ENCODE measurements at places on chromosomes 1 and 21.

GRCh38 chr1:28804071-28804470 is 7.9 kb upstream of the OPRD1 start:
- DNase-seq = no peak

DNA sequence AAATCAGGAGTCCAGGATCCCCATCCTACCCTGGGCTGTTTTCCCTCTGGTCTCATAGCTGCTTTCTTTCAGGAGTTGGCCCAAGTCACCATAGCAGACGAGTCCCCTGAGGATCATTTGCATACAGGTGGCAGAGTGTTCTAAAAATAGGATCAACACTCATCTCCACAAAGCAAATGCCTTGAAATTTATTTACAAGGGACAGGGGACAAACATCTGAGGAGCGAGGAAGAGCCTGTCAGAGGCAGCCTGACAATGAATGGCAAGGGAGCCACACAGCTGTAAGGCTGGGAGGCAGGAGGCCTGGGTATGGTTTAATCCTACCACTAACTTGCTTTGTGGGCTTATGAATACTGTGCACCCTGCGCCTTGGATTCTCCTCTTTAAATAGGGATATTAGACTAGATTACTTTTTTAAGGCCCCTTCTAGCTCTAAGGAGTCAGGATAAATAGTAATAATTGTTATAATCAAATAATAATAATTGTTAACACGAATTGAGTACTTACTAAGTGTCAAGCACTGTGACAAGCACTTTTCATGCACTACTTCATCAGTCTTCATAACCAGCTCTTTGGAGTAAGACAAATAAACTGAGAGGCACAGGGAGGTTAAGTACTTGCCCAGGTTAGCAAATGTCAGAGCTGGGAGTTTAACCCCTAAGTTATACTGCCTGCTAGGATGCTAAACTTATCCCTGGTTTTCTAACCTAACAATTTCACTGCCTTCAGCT is 34.5 kb downstream of the RAB3B start:
- DNase-seq = peak; percentile 94

GRCh38 chr1:201501144-201501543 is 5.8 kb downstream of the CSRP1 start:
- no peak for DNase-seq

GRCh38 chr1:19199969-19200604 is 10.0 kb downstream of the UBR4 start:
- no peak for DNase-seq

- no peak for DNase-seq
These were observed 13.5 kb downstream of the GTF2B start for GRCh38 chr1:88877911-88878310.

GRCh38 chr1:216183454-216183853 is 239.8 kb downstream of the USH2A start:
- DNase-seq = no peak

DNA sequence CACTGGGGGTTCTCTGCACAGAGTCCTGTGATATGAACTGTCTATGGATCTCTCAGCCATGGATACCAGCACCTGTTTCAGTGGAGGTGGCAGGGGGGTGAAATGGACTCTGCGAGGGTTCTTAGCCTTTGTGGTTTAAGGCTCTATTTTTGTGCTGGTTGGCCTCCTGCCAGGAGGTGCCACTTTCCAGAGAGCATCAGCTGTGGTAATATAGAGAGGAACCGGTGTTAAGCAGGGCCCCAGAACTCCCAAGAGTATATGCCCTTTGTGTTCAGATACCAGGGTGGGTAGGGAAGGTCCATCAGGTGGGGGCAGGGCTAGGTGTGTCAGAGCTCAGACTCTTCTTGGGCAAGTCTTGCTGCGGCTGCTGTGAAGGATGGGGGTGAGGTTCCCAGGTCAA is 330.0 kb upstream of the PLD5 start:
- no peak for DNase-seq

GRCh38 chr1:202892501-202892900 is 3.6 kb upstream of the RABIF start:
- no peak for DNase-seq

- DNase-seq = no peak
These were observed 164.0 kb upstream of the UBE2U start for GRCh38 chr1:64039390-64039926.

- DNase-seq = no peak
These were observed 7.0 kb downstream of the EGLN1 start for GRCh38 chr1:231415018-231415583.

DNA sequence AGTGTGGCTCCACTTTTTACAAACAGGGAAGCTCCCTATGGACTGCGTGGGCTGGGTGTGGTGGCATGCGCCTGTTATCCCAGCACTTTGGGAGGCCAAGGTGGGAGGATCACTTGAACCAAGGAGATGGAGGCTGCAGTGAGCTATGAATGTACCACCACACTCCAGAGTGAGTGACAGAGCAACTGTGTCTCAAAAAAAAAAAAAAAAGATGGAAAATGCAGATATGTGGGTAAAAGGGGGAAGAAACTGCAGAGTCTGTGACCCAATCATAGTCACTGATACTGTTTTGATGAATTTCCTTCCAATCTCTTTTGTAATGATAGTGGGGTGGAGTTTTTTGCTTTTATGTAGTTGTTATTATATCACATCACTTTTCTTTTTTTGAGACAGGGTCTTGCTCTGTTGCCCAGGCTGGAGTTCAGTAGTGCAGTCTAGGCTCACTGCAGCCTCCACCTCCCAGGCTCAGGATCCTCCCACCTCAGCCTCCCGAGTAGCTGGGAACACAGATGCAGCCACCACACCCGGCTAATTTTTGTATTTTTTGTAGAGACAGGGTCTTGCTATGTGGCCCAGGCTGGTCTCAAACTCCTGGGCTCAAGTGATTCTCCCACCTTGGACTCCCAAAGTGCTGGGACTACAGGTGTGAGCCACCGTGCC is 8.7 kb upstream of the TRAPPC10 start:
- no peak for DNase-seq

GRCh38 chr1:248688527-248689298 is 13.9 kb downstream of the OR14I1 start:
- no peak for DNase-seq

DNA sequence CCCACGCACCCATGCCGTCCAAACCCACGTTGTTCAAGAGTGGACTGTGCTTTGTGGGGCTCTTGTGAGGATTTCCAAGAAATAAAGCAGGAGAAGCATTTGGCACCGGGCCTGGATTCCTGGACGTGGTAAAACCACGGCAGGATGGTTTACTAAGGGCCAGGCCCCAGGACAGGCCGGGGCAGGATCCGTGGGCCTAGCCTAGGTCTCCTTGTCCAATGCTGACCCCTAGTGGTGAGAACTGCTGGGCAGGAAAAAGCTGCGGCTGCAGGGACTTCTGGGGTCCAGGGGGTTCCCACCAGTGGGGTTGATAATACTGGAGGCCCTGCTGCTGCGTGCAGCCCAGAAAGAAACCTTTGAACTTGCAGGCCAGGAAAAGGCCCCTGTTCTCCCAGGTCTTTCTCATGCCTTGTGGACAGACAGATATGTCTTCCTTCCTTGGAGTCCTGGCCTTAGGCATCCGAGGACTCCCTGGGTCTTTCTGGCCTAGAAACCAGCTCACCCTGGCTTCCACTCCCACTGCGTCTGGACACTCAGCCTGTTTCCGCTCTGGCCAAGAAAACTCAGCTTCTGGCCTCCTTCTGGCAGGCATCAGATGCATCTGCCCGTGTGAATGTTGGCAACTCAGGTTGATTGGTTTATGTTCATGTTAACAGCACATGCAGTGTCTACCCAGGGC is 106.9 kb upstream of the TMEM51 start:
- no peak for DNase-seq

- DNase-seq = peak; percentile 81
These were observed 10.5 kb downstream of the MTX1 start for GRCh38 chr1:155218854-155219591.

GRCh38 chr1:24966724-24967346 is 36.8 kb upstream of the RUNX3 start:
- no peak for DNase-seq

DNA sequence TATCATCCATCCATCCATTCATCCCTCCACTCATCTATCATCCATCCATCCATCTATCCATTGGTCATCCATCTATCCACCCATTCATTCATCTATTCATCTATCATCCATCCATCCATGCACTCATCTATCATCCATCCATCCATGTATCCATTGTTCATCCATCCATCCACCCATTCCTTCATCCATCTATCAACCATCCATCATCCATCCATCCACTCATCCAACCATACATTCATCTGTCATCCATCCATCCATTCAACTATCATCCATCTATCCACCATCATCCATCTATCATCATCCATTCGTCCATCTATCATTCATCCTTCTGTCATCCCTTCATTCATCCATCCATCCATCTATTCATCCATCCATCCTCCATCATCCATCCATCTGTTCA is 61.1 kb downstream of the UMODL1 start:
- no peak for DNase-seq

DNA sequence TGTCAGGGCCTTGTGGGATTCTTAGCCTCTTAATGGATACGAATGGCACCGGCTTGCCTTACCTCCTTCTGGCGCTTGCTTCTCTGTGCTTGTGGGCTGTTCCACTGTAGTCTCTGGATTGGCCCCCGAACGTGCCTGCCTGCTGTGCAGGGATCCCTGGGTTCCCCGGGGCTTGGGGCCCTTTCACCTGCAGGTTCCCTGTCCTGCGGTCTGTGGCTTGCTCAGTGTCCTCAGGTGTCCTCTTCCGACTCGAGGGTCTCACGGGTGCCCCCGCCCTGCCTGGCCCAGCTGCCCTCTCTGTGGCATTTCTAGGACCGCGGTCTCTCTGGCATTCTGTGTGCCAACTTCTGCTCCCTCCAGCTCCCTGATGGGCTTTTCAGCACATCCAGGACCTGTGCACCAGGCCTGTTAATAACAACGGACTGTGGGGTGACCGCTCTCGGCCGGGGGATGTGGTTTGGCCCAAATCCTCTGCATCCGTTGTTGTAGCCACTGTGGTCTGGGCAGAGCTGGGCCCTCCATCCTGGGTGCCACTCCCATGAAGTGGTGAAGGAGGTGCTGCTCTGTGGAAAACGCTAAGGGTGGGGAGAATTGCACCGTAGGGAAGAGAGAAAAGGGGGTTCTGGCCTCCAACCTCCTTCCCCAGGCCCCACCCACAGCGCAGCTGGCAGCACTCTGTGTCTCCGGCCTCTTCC is 12.4 kb downstream of the COL18A1 start:
- DNase-seq = no peak

GRCh38 chr1:11753555-11754208 is 8.3 kb upstream of the C1orf167 start:
- DNase-seq = no peak

- no peak for DNase-seq
These were observed 34.6 kb upstream of the MTR start for GRCh38 chr1:236760480-236760879.

DNA sequence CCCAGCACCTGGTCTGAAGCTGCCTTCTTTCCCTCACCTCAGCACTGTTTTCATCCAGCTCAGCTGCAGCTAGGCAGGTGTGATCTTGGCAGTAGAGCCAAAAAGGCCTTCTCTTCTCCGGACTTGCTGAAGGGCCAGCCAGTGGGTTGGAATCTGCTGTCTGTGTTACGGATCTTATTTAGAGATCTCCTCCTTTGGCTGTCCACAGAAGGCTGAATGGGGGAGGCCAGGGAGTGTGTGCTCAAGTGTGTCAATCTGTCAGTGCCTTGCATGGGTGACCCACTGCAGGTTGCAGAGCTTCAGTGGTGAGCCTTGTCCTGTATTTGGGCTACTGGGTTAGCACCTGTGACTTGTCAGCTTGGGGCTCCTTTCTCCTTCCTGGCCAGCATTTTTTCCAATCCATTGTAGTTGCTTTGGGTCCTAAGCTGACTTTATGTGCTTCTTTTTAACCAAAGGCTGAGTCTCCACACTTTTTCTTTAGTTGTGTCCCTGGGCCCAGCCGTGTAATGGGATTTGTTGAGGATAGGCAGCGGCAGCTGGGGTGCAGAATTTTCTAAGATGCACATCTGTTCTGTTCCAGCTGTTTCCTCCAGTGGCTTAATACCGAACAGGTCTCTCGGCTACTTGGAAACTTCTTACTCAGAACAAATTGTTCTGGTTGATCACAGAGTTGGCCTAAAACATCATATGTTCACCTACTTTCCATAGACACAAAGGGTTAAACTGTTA is 126.8 kb downstream of the PEX14 start:
- no peak for DNase-seq

DNA sequence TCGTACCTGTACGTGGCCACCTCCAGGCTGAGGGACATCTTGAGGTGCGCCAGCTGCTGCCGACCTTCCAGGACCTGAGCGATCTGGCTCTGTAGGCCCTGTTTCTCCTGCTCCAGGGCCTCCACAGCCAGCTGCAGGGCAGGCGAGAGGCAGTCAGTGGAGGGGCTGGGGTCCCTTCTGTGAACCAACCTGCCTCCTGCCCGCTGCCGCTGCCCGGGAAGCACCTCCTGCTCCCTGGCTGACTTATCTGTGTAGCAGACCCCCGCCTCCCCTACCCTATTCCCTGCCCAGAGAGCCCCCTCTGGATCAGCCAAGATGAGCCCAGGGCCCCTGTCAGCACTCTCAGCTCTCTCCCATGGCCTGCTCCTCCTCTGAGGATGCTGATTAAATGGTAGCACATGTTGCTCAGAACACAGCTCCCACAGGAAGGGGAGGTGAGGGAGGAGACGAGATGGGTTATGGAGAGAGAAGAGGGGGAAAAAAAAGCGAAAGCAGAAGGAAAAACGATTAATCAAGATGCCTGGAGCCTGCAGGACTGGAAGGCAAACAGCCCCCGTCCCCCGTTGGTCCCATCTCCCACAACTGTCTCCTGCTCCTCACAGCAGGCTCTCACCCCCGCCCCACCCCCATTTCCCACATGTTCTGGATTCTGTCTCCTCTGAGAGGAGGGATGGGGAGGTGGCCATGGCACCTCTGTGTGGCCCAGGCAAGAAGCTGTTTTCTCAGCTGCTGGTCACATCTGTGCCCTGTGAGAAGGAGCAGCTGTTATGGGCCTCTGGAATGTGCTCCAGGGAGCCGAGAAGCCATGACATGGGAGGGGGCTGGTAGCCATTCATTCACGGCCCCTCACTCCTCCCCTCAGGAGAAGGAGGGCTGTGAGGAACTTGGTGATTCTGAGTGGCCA is 1.7 kb downstream of the NES start:
- no peak for DNase-seq

GRCh38 chr1:33384040-33384812 is 46.7 kb downstream of the PHC2 start:
- DNase-seq = no peak

DNA sequence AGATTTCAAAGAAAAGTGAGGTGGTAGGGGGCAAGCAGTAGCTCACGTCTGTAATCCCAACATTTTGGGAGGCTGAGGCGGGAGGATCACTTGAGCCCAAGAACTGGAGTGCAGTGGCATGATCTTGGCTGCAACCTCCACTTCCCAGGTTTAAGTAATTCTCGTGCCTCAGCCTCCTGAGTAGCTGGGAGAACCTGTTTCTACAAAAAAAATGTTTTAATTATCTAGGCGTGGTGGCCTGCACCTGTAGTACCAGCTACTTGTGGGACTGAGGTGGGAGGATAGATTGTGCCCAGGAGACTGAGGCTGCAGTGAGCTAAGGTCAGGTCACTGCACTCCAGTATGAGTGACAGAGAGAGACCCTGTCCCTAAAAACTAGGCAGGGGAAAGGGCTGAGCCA is 2.6 kb upstream of the TSPAN1 start:
- no peak for DNase-seq

- no peak for DNase-seq
These were observed 13.7 kb downstream of the CD2 start for GRCh38 chr1:116767782-116768382.

All from NCI-H187 treated with DMSO at 0.1 percent for 48 hours (cell line).